Posterior vena cava (tissue), 2 donors: ENCODE measurements at places on chromosomes 1 and 21. TPM values are rescaled to one million over a fixed set of nuclear protein-coding genes. Genes with fewer than 3 reads are reported as not detected.

GRCh38 chr1:27408151-27408550, 15.7 kb downstream of the GPR3 start:
- DNase-seq: peak; percentile 15

- DNase-seq: no peak
Observed at GRCh38 chr1:182301467-182302198, 90.0 kb downstream of the GLUL start.

NHLH2 gene
- total RNA-seq: not detected

DNA sequence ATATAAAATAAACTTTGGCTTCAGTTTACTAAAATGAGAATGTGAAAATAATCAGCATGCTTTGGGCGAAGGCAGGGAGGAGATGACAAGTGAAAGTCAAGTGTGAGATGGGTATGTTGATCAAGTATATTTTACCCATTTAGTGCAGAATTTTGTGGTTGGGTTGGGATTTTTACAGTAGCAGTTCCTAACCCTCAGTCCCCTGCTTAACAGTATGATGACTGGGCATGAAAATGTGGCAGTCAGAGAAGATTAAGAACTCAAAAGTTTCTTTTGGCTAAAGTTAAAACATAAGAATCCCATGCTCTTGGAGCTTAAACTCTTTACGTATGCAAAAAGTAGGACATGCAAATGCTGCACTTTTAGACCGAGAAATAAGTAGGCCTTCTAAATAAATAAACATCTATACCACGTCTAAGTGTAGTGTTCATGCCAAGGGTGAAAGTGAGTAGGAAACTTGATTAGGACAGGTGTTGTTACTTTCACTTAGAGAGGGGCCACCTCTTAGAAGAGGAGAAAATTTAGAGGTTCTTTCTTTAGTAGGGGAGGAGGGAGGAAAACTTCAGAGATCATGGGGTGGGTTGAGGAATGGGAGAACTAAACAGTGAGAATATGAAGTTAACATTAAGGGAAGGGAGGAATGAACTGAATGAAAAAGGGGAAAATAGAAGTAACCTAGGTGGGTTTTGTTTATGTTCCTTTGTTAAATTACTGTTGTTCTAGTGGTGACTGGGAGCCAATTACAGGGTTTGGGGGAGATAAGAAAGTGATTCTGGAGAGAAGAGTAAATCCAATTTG, 127.8 kb downstream of the OSBPL9 start:
- no peak for DNase-seq

- DNase-seq: no peak
Observed at GRCh38 chr1:207021876-207022596, 10.5 kb downstream of the C1orf116 start.

DNA sequence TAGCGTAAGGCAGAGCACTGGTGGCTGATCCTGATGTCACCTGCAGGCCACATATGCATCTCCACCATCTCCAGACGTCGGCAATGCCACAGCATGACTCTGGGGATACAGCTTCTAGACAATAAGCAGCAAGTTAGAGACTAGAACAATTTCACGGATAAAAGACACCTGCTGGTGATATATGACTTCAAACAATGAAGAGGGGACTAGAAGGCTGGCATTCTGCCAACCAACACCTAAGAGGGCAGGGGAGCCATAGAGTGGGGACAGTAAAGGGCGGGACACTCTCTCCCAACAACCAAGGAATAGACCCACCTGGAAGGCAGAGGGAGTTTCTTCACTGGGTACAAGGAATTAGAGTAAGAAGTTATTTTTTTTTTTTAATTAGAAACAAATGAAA, 126.7 kb downstream of the SIM2 start:
- DNase-seq: no peak

GRCh38 chr1:49197081-49197480, 420.4 kb upstream of the BEND5 start:
- no peak for DNase-seq

- no peak for DNase-seq
Observed at GRCh38 chr1:119673171-119673940, 25.3 kb upstream of the ZNF697 start.

HFM1 gene
- 2.1 TPM for total RNA-seq

TSPAN1 gene
- 1.6 TPM for total RNA-seq

RAB7B gene
- 9.2 TPM for total RNA-seq

CHI3L1 gene
- 30.3 TPM for total RNA-seq

- no peak for DNase-seq
Observed at GRCh38 chr1:59409549-59409948, 112.7 kb downstream of the FGGY start.

GRCh38 chr1:168732736-168733135, 3.7 kb upstream of the DPT start:
- DNase-seq: no peak

DNA sequence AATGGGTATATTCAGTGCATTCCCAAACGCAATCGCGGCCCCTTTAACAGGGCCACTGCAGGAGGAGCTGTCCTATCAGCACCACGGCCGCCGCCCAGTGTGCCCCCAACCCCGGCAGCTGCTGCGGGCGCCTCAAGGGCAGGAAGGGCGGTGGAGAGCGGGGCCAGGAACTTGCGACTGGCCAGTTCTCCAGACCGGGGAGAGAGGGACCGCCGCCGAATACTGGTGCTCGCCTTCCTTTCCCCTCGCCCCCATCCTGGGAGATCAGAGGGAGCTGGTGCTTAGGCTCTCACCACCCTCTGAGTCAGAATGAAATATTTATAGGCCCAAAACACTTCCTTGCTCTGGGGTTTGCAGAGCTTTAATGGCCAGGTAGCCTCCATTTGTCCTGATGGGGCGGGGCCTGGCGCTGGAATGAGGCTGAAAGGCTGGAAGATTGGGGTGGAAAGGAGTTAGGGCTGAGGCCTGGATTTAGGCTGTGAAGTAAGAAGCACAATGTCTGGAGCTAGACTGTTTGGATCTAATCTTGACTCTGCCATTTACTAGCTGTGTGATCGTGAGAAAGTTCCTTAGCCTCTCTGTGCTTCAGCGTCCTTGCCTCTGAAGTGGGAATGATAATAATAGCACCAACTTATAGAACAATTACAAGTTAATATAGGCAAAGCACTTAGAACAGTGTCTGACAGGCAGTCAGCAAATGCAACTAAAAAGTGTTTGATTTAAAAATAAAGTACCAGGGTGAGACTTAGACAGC, 75.5 kb downstream of the NAV1 start:
- DNase-seq: peak; percentile 86

DNA sequence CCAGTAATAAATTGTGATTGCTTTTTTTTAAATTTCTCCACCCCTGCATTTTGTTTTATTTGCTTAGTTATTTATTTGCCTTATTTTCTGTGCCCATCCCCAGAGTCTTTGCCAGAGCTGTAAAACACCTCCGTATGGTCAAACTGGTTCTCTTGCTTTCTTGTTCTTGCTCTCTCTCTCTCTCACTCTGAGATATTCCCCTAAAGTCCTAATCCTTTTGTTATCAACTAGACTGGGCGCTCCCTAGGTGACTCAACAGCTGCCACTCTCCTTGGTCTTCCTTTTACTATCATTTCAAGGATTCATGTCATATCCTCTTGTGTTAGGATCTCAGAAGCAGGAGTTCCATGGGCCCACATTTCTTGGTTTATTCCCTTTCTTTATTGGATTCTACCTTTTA, 160.0 kb downstream of the PRDM2 start:
- DNase-seq: no peak

DNA sequence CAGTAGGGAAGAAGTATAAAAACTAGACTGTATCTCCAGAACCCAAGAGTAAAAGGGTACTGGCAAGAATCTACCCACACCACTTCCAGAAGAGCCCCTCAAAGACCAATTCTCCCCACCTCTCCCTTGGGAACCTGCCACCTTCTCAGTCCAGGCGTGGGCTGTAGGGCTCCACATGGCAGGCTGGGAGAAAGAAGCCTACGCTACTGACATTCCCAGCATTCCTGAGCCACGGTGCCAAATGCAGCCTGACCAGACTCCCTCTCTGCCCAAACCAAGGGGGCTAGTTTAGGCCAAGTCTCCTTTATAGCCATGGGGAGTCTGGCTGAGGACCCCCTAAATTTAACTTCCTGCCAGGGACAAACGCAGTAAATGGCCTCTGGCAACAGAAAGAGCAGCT, 2.0 kb downstream of the UBE2Q1 start:
- no peak for DNase-seq

B3GALT2 gene
- 0.76 TPM for total RNA-seq

GRCh38 chr1:90340606-90341005, 345.7 kb downstream of the ZNF326 start:
- no peak for DNase-seq

GRCh38 chr1:174953285-174954072, 46.3 kb upstream of the CACYBP start:
- DNase-seq: no peak

MTF2 gene
- 17.2 TPM for total RNA-seq

CRP gene
- 0.65 TPM for total RNA-seq

SUSD4 gene
- 1.00 TPM for total RNA-seq

DNA sequence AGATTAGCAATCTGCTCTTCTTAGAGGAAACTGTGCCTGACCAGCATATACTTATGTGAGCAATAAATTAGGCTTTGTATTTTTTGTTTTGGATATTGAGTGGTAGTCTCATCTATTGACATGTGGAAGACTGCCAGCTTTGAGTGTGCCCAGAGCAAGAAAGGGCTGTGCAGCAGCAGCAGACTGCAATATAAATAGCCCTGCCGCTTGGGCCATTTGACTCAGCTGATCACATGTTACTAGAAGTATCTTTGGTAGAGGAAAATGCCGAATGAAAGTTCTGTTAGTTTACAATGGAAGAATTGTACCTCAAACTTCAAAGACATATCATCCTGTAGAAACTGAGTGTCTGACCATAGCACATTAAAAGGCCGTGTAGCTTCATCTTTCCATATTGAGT, 9.1 kb upstream of the PSMB2 start:
- DNase-seq: no peak

DNA sequence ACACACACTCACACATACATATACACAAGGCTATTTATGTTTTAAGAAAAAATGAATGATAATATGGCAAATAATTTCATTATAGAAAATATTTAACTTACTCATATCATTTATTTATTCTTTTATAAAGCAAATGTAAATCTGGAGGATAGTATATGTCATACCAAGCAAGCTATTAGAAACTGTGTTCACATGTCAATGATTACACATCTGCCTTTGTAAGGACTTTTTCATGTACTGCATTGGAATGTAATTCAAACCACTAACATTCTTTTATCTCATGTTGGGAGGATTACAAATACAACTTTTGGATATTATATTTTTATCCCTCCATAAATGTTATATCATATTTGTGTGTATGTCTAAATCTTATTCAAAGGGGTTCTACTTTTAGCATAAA, 1887.4 kb downstream of the NCAM2 start:
- DNase-seq: no peak

- no peak for DNase-seq
Observed at GRCh38 chr1:52054496-52055065, 410 bp downstream of the TXNDC12 start.

ZFP69B gene
- 2.6 TPM for total RNA-seq

DNA sequence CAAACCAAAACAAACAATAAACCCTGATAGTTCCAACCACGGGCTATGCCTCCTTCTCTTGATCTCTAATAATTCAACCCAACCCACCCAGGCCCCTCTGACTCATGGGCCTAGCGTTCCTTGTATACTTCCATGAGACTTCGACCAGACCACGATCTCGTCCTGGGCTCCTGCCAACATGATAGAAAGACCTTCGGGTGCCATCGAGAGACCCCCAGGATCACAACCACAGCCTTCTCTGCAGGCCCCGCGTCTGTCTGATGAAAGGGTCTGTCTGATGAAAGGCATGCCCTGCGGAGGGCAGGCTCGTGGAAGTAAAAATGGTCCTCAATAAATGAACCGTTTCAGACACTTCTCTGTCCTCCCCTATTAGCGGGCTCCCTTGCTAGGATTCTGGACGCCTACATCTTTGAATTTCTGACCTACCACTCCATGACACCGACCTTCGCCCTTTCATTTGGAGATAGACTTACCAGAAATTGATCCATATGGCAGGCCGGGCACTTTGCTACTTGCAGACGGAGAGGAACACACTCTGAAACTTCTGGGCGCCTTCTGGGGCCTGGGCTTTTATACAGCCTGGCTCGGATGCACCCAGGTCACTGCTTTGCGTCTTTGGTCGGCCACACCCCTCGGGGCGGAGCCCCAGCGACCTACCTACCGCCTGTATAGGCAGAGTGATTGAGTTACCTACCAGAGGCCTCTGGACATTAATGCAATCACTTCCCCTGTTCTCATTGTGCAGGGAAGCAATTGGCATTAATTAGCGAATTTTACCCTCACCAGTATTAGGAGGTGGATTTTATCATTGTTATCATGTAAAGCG, 5.3 kb upstream of the KLF18 start:
- DNase-seq: no peak

GRCh38 chr1:110535985-110536384, 17.0 kb upstream of the KCNA10 start:
- DNase-seq: no peak
